Kidney (tissue), 22 donors: ENCODE measurements at places on chromosomes 6 and 20. TPM values are rescaled to one million over a fixed set of nuclear protein-coding genes. Genes with fewer than 3 reads are reported as not detected.

PSORS1C2 gene
- polyA plus RNA-seq, result not detected

- no peaks in the 10 kb centered on the region for H3K4me1 ChIP-seq
- no peak overlapping the region for H3K4me3 ChIP-seq
- H3K36me3 ChIP-seq, result no peaks in the 10 kb centered on the region
Observed at GRCh38 chr6:106069478-106069877, 16.7 kb upstream of the PRDM1 start.

DNA sequence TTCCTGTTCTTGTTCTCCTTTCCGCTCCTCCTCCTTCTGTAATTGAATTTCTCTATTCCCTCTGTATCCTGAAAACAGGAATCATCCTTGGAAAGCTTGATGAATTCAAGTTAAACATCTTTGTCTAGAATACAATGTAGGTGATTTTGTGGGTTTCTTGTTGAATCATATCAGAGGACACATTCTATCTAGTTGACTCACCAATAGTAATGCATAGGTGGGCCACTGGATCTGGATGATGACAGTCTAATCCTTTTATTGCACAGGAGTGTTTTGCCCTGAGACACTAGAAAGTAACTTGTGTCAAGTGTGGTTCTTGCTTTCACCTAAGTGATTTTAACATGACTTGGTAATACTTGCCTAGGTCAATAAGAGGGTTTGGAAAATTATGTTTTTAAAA lies 164.3 kb downstream of the RFPL4B start:
- no peak overlapping the region for H3K27ac ChIP-seq
- no peaks in the 10 kb centered on the region for H3K4me1 ChIP-seq
- no peaks in the 10 kb centered on the region for H3K27me3 ChIP-seq
- no peaks in the 10 kb centered on the region for H3K36me3 ChIP-seq

SNAP91 gene
- not detected for polyA plus RNA-seq

DNA sequence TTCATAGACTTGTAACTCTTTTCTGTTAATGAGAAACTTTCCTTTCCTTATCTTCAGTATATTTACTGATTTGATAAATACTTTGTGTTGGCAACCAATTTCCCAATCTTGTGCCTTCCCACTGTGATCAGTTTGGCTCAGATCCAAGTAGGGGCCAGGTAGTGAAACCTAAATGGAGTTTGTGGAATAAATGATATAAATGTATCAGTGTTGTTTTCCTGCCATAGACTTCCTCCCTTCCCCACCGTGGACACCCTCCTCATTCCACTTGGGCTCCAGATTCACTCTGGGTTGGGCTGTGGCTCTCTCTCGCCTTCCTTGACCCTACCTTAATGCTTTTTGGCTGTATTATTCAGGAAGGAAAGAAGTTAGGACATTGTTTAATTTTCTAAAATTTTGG lies 1.3 kb downstream of the ZKSCAN3 start:
- no peak overlapping the region for H3K27ac ChIP-seq
- no peak for DNase-seq
- H3K27me3 ChIP-seq, result no peaks in the 10 kb centered on the region
- peaks cover 18% of the 10 kb centered on the region for H3K4me1 ChIP-seq

BEND6 gene
- 0.86 TPM for polyA plus RNA-seq

DNA sequence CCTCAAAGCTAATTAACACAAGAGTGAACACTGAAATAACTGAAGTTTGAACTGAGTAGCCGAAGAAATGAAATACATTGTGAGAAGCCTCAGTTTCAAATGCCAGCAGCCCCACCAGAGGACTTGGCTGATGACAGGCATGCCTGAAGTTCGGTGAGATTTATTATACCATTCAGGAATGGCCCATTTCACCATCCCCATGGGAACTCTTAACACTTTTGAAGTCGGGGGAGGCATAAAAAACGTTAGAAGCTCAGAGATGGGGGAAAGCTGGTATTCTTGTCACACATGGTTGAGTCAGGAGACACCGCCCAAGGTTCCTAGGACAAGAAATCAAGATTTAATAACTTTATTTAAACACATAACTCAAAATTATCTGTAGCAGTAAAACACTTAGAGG lies 17.6 kb upstream of the SLC22A3 start:
- no peaks in the 10 kb centered on the region for H3K36me3 ChIP-seq
- no peak overlapping the region for H3K4me3 ChIP-seq
- peak; percentile 27 for DNase-seq
- H3K27me3 ChIP-seq, result no peaks in the 10 kb centered on the region
- H3K4me1 ChIP-seq, result no peaks in the 10 kb centered on the region
- H3K27ac ChIP-seq, result no peak overlapping the region

PROKR2 gene
- not detected for polyA plus RNA-seq

DNA sequence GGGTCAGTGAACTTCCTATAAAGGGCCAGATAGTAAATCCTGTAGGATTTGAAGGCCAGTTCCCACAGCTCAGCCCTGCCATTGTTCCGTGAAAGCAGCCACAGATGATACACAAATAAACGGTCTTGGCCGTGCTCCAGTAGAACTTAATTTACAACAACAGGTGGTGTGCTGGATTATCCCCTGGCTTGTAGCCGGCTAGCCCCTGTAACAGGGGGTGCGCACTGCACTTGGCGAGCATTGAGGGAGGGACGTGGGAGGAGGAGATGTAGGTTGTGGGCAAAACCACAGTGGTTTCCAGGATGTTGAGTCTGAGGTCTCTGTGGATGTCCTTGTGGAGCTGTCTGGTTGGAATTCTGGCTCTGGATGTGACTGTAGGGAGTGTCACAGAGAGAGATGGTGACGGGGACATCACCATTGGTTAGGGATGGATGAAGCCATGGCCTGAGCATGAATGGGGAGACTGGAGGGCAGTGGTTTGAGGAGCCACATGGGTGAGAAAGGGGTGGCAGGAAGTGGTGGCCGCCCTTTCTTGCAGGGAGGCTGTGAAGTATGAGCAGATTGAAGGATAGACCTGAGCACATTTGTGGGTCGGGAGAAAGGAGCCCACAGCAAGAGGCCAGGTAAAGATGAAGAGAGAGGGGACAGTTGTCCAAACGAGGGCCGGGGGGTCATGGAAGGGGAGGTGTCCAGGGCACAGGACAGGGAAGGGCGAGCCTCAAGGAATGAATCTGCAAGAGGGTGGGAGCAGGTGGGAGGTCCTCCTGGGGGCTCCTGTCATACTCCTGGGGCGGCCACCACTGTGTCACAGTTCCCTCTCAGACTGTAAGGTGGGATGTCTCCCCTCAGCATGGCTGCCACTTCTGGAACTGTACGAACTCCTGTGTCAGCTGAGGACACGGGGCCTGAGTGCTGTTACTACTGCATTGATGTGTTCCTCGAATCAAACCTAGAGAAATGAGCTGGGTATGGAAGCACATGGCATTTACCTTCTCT lies 53.6 kb downstream of the CDH26 start:
- H3K27ac ChIP-seq, result no peak overlapping the region
- no peaks in the 10 kb centered on the region for H3K36me3 ChIP-seq
- H3K4me1 ChIP-seq, result no peaks in the 10 kb centered on the region
- DNase-seq, result no peak
- no peaks in the 10 kb centered on the region for H3K27me3 ChIP-seq

- no peak for DNase-seq
- H3K27ac ChIP-seq, result no peak overlapping the region
- H3K27me3 ChIP-seq, result no peaks in the 10 kb centered on the region
Observed at GRCh38 chr6:166515072-166515810, 71.2 kb downstream of the RAMACL start.

GRCh38 chr20:6173481-6173880 lies 50.7 kb upstream of the FERMT1 start:
- no peak for DNase-seq
- no peaks in the 10 kb centered on the region for H3K36me3 ChIP-seq
- H3K27me3 ChIP-seq, result no peaks in the 10 kb centered on the region
- H3K27ac ChIP-seq, result no peak overlapping the region
- no peak overlapping the region for H3K4me3 ChIP-seq

- H3K4me3 ChIP-seq, result no peak overlapping the region
- no peaks in the 10 kb centered on the region for H3K36me3 ChIP-seq
- DNase-seq, result peak; percentile 28
- no peaks in the 10 kb centered on the region for H3K27me3 ChIP-seq
Observed at GRCh38 chr6:170022291-170022722, 268.6 kb downstream of the DLL1 start.

- peaks cover 3% of the 10 kb centered on the region for H3K4me1 ChIP-seq
- H3K36me3 ChIP-seq, result no peaks in the 10 kb centered on the region
- H3K27me3 ChIP-seq, result no peaks in the 10 kb centered on the region
Observed at GRCh38 chr6:28402197-28402596, 2.6 kb upstream of the ZSCAN12 start.

DNA sequence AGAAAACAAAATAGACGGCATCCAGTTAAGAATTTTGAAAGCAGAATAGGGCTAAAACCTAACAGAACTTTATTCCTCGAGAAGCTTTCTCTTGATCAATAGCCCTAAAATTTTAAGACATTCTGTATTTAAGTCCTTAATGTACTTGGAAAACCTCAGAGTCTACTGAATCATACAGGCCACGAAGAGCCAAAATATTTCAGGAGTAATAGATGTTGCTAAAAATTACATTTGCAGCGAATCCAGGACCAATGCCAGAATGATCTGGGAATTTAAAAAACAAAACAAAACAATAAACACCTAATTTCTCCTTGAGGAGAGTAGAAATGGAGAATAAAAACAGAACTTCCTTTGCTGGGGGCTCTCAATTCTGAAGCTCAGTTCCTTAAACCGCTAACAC lies 23.3 kb downstream of the ATXN1 start:
- no peak for DNase-seq
- no peak overlapping the region for H3K27ac ChIP-seq
- no peaks in the 10 kb centered on the region for H3K36me3 ChIP-seq
- no peak overlapping the region for H3K4me3 ChIP-seq
- H3K4me1 ChIP-seq, result no peaks in the 10 kb centered on the region
- H3K27me3 ChIP-seq, result no peaks in the 10 kb centered on the region

DNA sequence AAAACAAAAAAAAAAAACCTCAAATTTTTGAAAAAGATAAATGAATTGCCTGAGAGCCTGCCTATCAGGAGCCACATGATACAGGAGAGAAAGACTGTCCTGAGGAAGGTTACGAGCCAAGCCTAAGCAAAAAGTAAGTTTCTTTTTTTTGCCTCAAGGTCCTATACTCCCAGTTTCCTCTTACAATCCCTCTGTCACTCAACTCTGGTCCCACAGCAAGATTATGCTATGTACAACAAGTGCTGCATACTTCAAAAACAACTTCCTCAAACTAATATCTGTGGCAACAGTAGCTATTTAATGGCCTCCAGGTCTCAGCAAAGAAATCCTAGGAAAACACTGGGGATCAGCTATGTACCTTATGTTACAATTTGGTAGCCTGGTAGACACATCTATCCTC lies 46.8 kb downstream of the PLN start:
- no peaks in the 10 kb centered on the region for H3K4me1 ChIP-seq
- no peaks in the 10 kb centered on the region for H3K36me3 ChIP-seq
- H3K27ac ChIP-seq, result no peak overlapping the region
- H3K27me3 ChIP-seq, result no peaks in the 10 kb centered on the region

DNA sequence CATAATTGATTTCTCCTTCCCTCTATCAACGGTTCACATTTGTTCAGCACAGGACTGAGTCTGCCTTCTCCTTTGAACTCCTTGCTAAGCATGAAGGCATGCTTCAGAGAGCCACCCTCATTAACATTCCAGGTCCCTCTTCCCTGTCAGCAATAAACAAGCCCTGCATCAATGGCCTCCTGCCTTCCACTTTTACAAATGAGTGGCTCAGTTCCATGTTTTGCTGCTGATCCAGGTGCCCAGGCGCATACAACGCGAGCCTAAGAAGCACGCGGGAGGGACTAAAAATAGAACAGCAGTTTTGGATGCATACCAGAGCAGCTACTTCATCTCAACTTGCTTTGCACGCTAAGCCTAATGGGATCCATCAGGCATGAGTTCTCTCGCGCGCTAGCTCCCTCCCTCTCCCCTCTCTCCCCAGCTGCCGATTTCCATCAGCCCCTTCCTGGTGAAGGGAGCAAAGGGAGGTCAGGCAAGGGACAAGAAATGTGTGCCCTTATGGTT lies 53.4 kb downstream of the TRAF3IP2 start:
- no peaks in the 10 kb centered on the region for H3K27me3 ChIP-seq
- H3K36me3 ChIP-seq, result no peaks in the 10 kb centered on the region
- H3K4me1 ChIP-seq, result peaks cover 22% of the 10 kb centered on the region
- peak; percentile 92 for DNase-seq

DNA sequence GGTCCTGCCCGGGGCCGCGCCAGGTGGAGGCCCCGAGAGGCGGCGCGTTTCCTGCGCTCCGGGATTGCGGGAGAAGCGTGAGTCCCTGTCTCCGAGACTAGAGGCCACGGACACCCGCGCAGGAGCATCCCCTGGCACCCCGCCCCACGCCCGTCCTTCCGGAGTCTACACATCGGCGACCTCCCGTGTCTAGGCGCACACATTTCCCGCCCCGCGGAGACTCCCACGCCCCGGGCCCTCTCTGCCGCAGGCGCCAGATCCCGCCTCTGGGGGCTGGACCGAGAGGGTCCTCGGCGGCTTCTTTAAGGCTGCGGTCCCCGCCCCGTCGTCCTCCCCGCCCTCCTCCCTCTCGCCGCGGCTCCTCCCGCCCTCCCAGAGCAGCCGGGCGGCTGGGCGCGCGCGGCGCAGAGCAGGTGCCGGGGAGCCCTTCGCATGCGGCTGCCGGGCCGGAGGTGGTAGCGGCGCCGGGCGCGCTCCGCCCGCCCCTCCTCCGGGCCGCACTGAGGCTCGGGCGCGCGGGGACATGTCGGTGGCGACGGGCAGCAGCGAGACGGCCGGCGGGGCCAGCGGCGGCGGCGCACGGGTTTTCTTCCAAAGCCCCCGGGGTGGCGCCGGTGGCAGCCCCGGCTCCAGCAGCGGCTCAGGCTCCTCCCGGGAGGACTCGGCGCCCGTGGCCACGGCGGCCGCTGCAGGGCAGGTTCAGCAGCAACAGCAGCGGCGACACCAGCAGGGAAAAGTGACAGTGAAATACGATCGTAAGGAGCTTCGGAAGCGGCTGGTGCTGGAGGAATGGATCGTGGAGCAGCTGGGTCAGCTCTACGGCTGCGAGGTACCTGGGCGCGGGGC lies at the start of gene PPP1R14C:
PPP1R14C (plus strand) TSS at position 375 of the 846 bp plus-strand sequence; CDS start at position 524, 149 bp downstream.
- peak within 1 kb of the TSS; percentile 59 for H3K4me3 ChIP-seq
- peak; percentile 90 for DNase-seq
- H3K27ac ChIP-seq, result no peak within 1 kb of the TSS
- H3K4me1 ChIP-seq, result peaks cover 4% of the 10 kb centered on the region
- peaks cover 10% of the 10 kb centered on the region for H3K27me3 ChIP-seq

DNA sequence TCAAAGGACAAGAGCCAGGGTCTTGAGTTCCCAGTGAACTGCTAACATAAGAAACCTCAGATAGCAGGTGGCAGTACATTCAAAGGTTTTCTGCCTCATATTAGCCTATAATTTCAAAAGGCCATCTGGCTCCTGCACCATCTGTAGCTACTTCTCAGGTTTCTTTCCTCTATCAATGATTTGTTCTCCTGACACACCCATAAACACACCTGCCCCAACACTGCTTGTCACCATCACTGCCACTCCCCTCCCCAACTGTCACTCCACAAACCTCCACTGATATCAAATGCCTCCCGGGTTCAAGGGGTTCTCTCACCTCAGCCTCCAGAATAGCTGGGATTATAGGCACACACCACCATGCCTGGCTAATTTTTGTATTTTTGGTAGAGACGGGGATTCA lies 152.7 kb upstream of the SLC22A16 start:
- no peaks in the 10 kb centered on the region for H3K36me3 ChIP-seq
- H3K4me1 ChIP-seq, result no peaks in the 10 kb centered on the region
- DNase-seq, result no peak
- no peak overlapping the region for H3K4me3 ChIP-seq
- no peaks in the 10 kb centered on the region for H3K27me3 ChIP-seq

DTNBP1 gene
- polyA plus RNA-seq, result 36.2 TPM

CLPSL2 gene
- polyA plus RNA-seq, result not detected
